ENCODE measurements at places on chromosomes 6 and 20.

GRCh38 chr6:164007881-164008280 is 593.4 kb downstream of the QKI start:
- no peak for DNase-seq

- DNase-seq = no peak
Observed at GRCh38 chr6:167302074-167302473, 11.0 kb downstream of the UNC93A start.

DNA sequence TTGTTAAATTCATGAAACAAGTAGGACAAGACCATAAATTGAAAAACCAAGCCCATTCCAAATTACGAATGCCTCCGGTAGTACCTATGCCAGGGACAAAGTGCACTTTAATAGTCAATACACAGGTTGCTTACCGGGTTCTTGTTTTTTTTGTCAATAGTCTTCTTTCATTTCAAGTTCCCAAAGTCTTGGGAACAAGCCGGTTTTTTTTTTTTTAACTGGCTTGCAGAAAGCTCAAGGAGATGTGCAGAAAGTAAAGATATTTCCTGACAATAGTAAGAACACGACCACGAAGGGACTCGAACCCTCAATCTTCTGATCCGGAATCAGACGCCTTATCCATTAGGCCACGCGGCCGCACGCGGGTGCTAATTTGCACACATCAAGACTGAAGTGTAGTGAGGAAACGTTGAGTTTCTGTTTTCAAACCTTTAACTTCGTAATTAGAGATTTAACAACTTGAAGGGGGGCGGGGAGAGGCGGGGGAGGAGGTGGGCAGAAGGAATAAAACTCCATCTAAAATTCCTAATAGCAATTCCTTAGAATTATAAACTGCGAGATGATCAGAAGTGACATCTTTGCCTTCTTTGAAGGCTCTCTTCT is 181.0 kb downstream of the TRIM27 start:
- no peak for DNase-seq

GRCh38 chr6:36147294-36147693 is 17.0 kb downstream of the MAPK13 start:
- no peak for DNase-seq

- no peak for DNase-seq
Observed at GRCh38 chr6:164415832-164416563, 893.4 kb downstream of the C6orf118 start.

DNA sequence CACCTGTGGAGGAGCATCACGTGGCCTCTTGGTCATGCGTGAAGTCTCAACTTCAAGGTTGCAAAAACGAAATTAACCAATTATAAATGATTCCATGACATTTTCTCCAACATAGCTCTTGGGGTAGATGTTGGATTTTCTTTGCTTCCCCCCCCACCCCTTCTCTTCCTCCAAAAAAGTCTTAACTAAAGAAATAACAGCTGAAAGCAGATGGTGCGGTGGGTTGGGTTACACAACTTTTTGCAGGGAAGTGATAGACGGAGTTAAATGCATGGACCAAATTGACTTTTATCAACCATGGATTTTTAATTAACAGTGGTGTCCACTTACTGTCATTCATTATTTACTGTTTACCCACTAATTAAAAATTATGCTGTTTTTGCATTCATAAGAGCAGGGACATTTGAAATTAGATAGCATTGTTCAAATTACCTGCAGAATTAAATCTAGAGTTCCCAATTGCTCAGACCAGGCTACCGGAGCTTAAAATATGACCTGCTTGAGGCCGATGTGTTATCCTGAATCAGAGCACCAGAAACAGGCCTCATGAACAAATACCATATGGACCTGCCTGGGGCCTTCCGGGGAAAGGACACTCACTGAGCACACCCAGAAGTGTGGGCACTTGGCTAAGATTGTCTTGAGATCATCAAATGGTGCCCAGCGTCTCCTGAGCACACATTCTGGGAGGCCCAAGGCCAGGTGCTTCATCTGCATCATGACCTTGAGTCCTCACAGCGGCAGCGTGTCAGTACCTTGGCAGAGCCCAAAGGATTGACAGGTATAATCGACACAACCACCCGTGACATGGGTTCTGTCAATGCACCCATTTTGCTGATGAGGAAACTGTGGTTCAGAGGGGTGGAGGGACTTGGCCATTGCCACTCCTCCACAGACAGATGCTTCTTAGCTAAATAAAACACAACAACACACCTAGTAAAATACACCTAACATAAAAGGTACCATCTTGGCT is 41.5 kb downstream of the APCDD1L start:
- DNase-seq = no peak

All from stimulated activated CD4-positive, alpha-beta T cell treated with anti-CD3 and anti-CD28 coated beads, Interleukin-12 subunit alpha, Interleukin-12 subunit beta, amount 100 ng/mL, for 4 hours (primary cell).